ENCODE measurements at places on chromosomes 1 and 21. TPM values are rescaled to one million over a fixed set of nuclear protein-coding genes. Genes with fewer than 3 reads are reported as not detected.

The ALX3 gene
- not detected for total RNA-seq

The PLA2G2E gene
- not detected for total RNA-seq

GRCh38 chr1:204834336-204834735 lies 36.3 kb upstream of the NFASC start:
- DNase-seq = no peak

- DNase-seq = no peak
Observed at GRCh38 chr1:207156095-207156494, 52.1 kb downstream of the C4BPA start.

- DNase-seq = peak; percentile 78
Observed at GRCh38 chr1:198909973-198910372, 271.1 kb downstream of the PTPRC start.

- DNase-seq = no peak
Observed at GRCh38 chr1:104746994-104747393, 997.3 kb downstream of the AMY1C start.

DNA sequence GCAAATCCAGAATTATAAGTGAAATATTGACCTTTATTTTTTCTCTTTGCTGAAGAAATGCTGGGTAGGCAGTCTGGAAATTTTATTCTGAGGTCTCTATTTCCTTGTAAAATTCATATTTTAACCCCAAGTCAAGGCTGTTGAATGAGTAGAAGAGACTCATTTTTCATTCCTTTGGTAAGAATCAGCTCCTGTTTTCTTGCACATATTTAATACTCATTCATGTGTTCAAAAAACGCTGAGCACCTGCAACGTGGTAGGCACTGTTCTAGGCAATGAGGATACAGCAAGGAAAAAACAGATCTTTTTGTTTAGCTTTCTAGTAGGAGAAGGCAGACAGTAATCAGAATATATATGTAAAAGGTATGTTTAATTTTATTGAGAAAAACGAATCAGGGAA lies 1.5 kb downstream of the PRKAA2 start:
- no peak for DNase-seq

GRCh38 chr1:29233693-29234092 lies 2.6 kb upstream of the PTPRU start:
- no peak for DNase-seq

- no peak for DNase-seq
Observed at GRCh38 chr1:160657250-160657781, 10.5 kb upstream of the SLAMF1 start.
